Testis (tissue), 5 donors: ENCODE measurements at places on chromosomes 6 and 20. TPM values are rescaled to one million over a fixed set of nuclear protein-coding genes. Genes with fewer than 3 reads are reported as not detected.

The ADGRF1 gene
- polyA plus RNA-seq, result 2.4 TPM

GRCh38 chr6:16762268-16762549, 949 bp upstream of the ATXN1 start:
- H3K4me3 ChIP-seq, result peak overlapping the region; percentile 87
- H3K27me3 ChIP-seq, result no peaks in the 10 kb centered on the region
- peaks cover 20% of the 10 kb centered on the region for H3K4me1 ChIP-seq
- no peaks in the 10 kb centered on the region for H3K36me3 ChIP-seq

GRCh38 chr6:69880601-69881000, 14.2 kb downstream of the COL19A1 start:
- DNase-seq, result no peak
- H3K36me3 ChIP-seq, result no peaks in the 10 kb centered on the region
- H3K4me1 ChIP-seq, result no peaks in the 10 kb centered on the region
- no peak overlapping the region for H3K27ac ChIP-seq

GRCh38 chr20:9565910-9566550, 51.6 kb downstream of the LAMP5 start:
- no peak overlapping the region for H3K27ac ChIP-seq
- no peaks in the 10 kb centered on the region for H3K4me1 ChIP-seq
- H3K36me3 ChIP-seq, result no peaks in the 10 kb centered on the region
- no peaks in the 10 kb centered on the region for H3K27me3 ChIP-seq
- H3K4me3 ChIP-seq, result no peak overlapping the region
